Mesangial cell (primary cell): ENCODE measurements at places on chromosomes 11 and 22. TPM values are rescaled to one million over a fixed set of nuclear protein-coding genes. Genes with fewer than 3 reads are reported as not detected.

The CD6 gene
- total RNA-seq: 0.25 and 0.33 TPM in 2 replicates

The GLB1L2 gene
- total RNA-seq: 6.2 and 9.4 TPM in 2 replicates

The TSPAN32 gene
- total RNA-seq: not detected in 2 replicates

The GAL gene
- 2.2 and 25.4 TPM in 2 replicates for total RNA-seq

The CHRM1 gene
- total RNA-seq: not detected in 2 replicates

The PGR gene
- under 0.01 and 0.13 TPM in 2 replicates for total RNA-seq

The PIH1D2 gene
- 0.51 and 0.98 TPM in 2 replicates for total RNA-seq

The PRR33 gene
- not detected in 2 replicates for total RNA-seq

The INS gene
- not detected in 2 replicates for total RNA-seq

The C11orf86 gene
- not detected in 2 replicates for total RNA-seq

The NOX4 gene
- 9.8 and 11.2 TPM in 2 replicates for total RNA-seq

The PIK3IP1 gene
- 5.4 and 27.5 TPM in 2 replicates for total RNA-seq

The EXPH5 gene
- 3.9 and 4.4 TPM in 2 replicates for total RNA-seq

The KMT5B gene
- total RNA-seq: 7.5 and 10.8 TPM in 2 replicates

The OR4A5 gene
- total RNA-seq: not detected in 2 replicates

The DNAJB13 gene
- 0.65 and 3.2 TPM in 2 replicates for total RNA-seq

The YAP1 gene
- total RNA-seq: 140 and 143 TPM in 2 replicates

The MS4A6E gene
- not detected in 2 replicates for total RNA-seq

The KCTD14 gene
- 8.5 and 8.6 TPM in 2 replicates for total RNA-seq

The PAK1 gene
- 27.7 and 33.3 TPM in 2 replicates for total RNA-seq

The MS4A6A gene
- total RNA-seq: not detected in 2 replicates

The ARHGAP20 gene
- total RNA-seq: 0.65 and 1.5 TPM in 2 replicates

The SAA4 gene
- total RNA-seq: 0.33 TPM in 1 of 2 replicates, not detected in the other

The SLC22A12 gene
- total RNA-seq: not detected in 2 replicates

The LMO2 gene
- total RNA-seq: 0.51 and 1.1 TPM in 2 replicates

The SPATA19 gene
- not detected in 2 replicates for total RNA-seq

The ENDOD1 gene
- total RNA-seq: 27.1 and 40.8 TPM in 2 replicates

The MUC6 gene
- not detected in 2 replicates for total RNA-seq

The TOMT gene
- not detected in 2 replicates for total RNA-seq

The PKNOX2 gene
- total RNA-seq: 0.98 and 1.6 TPM in 2 replicates

The LRP4 gene
- total RNA-seq: 7.3 and 13.9 TPM in 2 replicates

The LAYN gene
- 14.3 and 18.5 TPM in 2 replicates for total RNA-seq

The PRG3 gene
- total RNA-seq: not detected in 2 replicates

The LDHAL6A gene
- total RNA-seq: not detected in 2 replicates

The NRIP3 gene
- 3.8 and 16.9 TPM in 2 replicates for total RNA-seq

The DEUP1 gene
- 0.16 TPM in 1 of 2 replicates, not detected in the other for total RNA-seq

The CCDC87 gene
- total RNA-seq: 0.16 and 0.76 TPM in 2 replicates

The C11orf16 gene
- total RNA-seq: not detected in 2 replicates

The ANO1 gene
- total RNA-seq: under 0.01 and 0.13 TPM in 2 replicates

The DTX4 gene
- total RNA-seq: 1.3 and 17.4 TPM in 2 replicates

The TAF10 gene
- total RNA-seq: 82.3 and 97.0 TPM in 2 replicates

The CDC45 gene
- 2.5 and 42.9 TPM in 2 replicates for total RNA-seq

The SLC37A2 gene
- total RNA-seq: 0.25 and 0.98 TPM in 2 replicates
